ENCODE measurements at places on chromosomes 7 and 10. TPM values are rescaled to one million over a fixed set of nuclear protein-coding genes. Genes with fewer than 3 reads are reported as not detected.

Gene ARL4A
- 64.0 TPM for total RNA-seq

Gene NFKB2
- total RNA-seq = 23.2 TPM

Gene TBC1D12
- 26.1 TPM for total RNA-seq

Gene BTAF1
- total RNA-seq = 45.4 TPM

Gene AZGP1
- 52.6 TPM for total RNA-seq

Gene FIS1
- 150 TPM for total RNA-seq

Gene CASP2
- total RNA-seq = 13.6 TPM

Gene GDF10
- 2.3 TPM for total RNA-seq

Gene TDRD1
- not detected for total RNA-seq

Gene AKR1C2
- total RNA-seq = 51.0 TPM

Gene SLC16A12
- total RNA-seq = 5.7 TPM

Gene HOXA9
- 3.6 TPM for total RNA-seq

Gene MINDY3
- 28.9 TPM for total RNA-seq

Gene ADAM22
- total RNA-seq = 10.3 TPM

Gene SNCG
- total RNA-seq = 12.1 TPM

Gene RARRES2
- 104 TPM for total RNA-seq

Gene HYAL4
- 0.07 TPM for total RNA-seq

Gene OGA
- 66.4 TPM for total RNA-seq

Gene FKBP9
- total RNA-seq = 109 TPM

Gene ZNF518A
- total RNA-seq = 26.0 TPM

Gene TMEM120A
- total RNA-seq = 50.7 TPM

Gene LRGUK
- 2.4 TPM for total RNA-seq

Gene WDR86
- 10.6 TPM for total RNA-seq

Gene MKX
- 0.90 TPM for total RNA-seq

Gene TRIM50
- total RNA-seq = 9.8 TPM

Gene COL28A1
- 0.47 TPM for total RNA-seq

Gene GRB10
- 51.0 TPM for total RNA-seq

Gene PNLIPRP3
- total RNA-seq = 1.0 TPM

Gene CYP2W1
- 20.3 TPM for total RNA-seq

Gene PTPRN2
- 1.8 TPM for total RNA-seq

Gene TEX36
- total RNA-seq = not detected

Gene NANOS1
- 4.5 TPM for total RNA-seq

Gene NUTM2E
- 0.37 TPM for total RNA-seq

Gene CYP26C1
- total RNA-seq = not detected

Gene ADIRF
- total RNA-seq = not detected

Gene CLDN4
- total RNA-seq = 532 TPM

Gene MYO1G
- 0.03 TPM for total RNA-seq

Gene VAX1
- total RNA-seq = not detected

Gene ADD3
- 216 TPM for total RNA-seq

Gene MKI67
- 9.1 TPM for total RNA-seq

Gene CCL24
- not detected for total RNA-seq

Gene CHN2
- total RNA-seq = 20.7 TPM

Gene LOXL4
- 32.7 TPM for total RNA-seq
